ENCODE measurements at places on chromosomes 3 and 15. TPM values are rescaled to one million over a fixed set of nuclear protein-coding genes. Genes with fewer than 3 reads are reported as not detected.

GRCh38 chr3:54079314-54079713, 43.0 kb upstream of the CACNA2D3 start:
- no peak for ATAC-seq

DNA sequence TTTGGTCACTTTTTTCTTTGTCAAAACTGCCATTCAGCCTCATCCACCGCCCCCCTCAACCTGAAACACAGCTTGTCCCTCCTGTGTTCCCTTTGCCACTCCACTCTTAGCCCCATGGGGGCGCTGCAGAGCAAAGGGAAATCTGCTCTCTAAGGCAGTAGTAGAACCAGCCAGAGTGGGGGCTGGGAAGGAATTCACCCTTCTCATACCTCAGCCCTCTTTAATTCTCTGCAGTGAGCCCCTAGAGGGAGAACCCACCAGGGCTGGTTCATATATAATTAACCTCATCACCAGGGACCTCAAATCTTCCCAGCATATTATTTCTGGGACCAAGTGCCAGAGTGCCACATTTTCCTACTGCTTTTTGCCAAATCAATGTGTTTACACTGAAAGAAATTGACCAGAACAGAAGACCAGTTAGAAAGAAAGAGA, 2.8 kb upstream of the BCL6 start:
- ATAC-seq: peak; percentile 26

GRCh38 chr3:191753196-191753595, 292.2 kb downstream of the PYDC2 start:
- no peak for ATAC-seq

Gene MINAR1
- 0.16 TPM for total RNA-seq

GRCh38 chr3:42507761-42508335, 5.4 kb downstream of the VIPR1 start:
- ATAC-seq: no peak

DNA sequence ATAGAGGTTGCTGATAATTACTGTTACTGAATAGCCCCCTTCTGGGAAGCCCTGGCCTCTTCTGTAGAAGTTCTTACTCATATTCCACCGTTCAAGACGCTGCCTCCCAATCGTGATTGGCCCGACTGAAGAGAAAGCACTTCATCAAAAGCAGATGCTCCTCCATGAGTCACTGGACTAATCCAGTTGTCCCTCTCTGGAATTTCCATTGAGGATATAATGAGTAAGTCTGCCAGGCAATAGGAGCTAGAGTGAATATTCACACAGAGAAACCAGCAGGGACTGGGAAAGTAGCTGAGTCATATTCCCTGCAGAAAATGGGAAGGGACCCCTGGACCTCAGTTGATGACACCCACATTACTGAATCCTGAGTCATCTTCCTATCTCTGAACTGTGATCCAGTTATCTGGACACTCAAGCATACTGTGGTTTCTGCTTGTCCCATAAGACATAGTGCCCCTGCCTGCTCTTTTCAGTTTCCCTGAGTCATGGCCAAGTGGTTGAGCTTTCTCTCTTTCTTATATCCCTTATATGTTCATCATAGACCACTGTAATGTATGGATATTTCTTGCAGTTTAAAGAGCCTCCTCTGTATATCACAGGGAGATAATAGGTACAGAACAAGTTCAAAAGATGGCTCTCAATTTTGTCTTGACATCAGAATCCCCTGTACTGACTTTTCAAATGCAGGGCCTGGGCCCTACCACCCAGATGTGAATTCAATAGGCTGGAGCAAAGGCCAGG, 151.2 kb upstream of the CDIN1 start:
- peak; percentile 58 for ATAC-seq

DNA sequence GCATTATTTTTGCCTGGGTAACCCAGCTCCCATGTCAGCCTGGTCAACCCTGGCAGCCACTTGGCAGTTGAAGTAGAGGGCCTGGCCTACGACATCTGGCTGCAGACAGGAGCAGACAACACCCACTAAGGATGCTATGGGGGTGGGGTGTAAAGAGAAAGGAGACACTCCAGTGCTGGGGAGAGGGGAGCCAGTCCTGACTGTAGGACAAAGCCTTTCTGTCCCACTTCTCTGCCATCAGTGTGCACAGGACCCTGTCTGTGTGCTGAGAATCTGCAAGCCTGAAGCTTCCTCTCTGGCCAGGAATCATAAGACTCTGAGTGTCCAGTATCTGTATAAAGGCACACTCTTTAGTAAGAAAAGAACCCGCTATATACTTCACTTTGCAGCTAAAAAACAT, 96.3 kb upstream of the CHRM5 start:
- no peak for ATAC-seq

Gene ITIH1
- total RNA-seq: not detected

DNA sequence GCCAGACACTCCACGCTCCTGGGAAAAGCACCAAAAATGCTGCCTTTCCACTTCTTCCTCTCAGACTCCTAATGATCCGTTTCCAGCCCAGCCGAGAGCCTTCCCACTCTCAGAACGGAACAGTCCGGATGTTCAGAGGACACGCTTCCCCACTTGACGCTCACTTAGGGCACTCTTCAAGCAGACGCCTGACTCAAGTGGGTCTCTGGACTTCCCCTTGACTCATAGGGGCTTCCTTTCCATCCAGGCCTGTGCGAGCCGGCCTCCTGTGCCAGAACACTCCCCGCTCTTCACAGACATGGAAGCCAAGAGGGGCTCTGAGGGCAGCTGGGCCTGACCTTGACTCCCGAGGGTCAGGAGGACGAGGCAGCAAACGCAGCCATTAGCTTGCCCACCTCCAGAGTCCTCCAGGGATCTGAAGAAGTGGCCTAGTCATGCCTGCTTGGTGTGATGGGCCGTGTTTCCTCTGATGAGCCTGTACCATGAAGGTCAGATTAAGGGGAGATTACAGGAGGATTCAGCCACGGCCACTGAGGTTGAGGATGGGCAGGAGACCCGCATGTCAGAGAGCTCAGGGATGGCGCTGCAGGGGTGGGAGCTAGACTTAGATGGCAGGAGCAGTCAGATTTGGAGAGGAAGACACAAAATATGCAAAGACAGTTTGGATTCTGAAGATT, 114.7 kb upstream of the TLE3 start:
- no peak for ATAC-seq

GRCh38 chr3:32958509-32958908, 7.1 kb downstream of the CCR4 start:
- no peak for ATAC-seq

Gene ANKRD34C
- total RNA-seq: not detected

DNA sequence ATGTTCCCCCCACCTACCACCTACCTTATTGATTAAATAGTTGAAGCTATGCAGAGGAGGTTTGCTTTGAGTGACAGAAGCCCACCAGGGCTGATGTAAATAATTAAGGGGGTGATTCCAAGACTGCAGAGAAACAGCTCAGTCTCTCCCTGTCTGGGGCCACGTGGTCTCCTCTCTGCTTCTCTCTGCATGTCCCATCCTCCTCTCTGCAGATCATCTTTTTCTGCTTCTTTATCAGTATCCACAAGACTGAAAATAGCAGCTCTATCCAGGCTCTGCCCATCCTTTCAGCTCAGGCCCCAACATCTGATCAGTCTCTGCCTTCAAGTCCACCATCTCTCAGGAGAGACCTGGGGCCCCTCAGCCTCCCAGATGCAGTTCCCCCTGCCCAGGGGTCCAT, 110.8 kb downstream of the ANP32A start:
- ATAC-seq: no peak

Gene TEX55
- total RNA-seq: not detected

DNA sequence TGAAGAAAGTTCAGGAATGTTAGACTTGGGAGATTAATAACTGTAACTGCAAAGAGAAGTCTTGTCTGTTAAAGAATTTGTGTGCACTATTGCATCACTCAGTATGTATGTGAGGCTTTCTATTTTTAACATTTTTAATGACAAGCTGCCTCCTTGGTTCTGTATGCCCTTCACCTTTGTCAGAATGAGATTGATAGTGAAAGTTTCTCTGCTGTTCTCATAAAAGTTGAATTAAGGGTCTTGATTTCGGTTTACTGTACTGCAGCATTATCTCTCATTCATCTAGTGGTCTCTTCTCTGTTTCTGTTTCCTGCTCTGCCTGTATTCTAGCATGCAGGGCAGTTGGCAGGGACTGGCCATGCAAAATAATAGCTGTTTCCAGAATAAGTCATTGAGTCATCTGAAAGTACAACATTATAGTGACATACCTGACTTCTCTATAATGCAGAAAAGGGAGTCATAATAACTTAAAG, 454.9 kb downstream of the IL5RA start:
- ATAC-seq: no peak

Gene MYRIP
- 6.4 TPM for total RNA-seq

GRCh38 chr3:39593341-39593740, 125.9 kb downstream of the MOBP start:
- no peak for ATAC-seq

Gene CYP8B1
- not detected for total RNA-seq

DNA sequence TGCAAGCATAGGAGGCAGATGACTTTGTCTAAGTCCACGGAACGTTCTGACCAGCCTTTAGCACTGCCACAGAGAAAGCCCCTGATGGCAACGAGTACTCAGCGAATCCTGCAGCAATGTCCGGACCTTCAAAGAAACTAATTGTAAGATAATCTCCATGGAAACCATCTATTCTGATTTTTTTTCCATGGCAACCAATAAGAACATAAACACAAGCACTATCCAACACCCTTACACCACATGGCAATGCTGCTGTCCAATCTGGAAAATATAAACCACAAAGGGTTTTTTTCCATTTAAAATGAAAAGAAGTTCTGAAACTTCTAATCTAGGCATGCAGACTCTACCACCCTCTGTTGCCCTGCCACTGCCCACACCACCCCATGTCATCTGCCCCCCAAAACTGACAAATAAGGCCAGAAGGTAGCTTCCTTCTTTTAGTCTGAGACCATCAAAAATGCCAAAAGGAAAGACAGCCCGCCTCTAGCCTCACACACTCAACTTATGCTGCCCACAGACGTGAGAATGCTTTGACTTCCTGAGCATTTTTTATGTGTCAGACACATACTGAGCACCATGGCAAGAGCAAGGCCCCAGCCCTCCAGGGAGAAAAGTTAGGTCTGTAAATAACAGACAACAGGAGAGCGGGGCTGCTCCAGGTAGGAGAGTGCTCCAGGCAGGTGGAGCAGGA, 44.5 kb downstream of the POC1A start:
- peak; percentile 13 for ATAC-seq

- ATAC-seq: no peak
Measured at GRCh38 chr3:39277893-39278615, 1.8 kb downstream of the CX3CR1 start.

DNA sequence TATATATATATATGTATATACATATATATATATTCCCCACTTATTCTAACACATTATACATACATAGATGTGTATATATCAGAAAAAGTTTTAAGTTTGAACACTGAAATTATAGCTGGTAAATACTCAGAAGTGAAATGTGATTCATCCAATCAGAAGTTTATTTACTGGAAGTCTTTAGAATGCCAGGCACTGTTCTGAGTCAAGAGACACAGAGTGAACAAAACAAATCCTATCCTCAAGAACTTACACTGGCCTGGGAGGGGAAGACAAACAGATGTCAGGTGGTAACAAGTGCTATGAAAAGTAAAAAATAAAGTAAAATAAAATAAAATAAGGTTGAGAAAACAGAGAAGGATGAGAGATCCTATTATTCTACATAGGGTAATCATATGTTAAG, 13.4 kb downstream of the DHX36 start:
- no peak for ATAC-seq

DNA sequence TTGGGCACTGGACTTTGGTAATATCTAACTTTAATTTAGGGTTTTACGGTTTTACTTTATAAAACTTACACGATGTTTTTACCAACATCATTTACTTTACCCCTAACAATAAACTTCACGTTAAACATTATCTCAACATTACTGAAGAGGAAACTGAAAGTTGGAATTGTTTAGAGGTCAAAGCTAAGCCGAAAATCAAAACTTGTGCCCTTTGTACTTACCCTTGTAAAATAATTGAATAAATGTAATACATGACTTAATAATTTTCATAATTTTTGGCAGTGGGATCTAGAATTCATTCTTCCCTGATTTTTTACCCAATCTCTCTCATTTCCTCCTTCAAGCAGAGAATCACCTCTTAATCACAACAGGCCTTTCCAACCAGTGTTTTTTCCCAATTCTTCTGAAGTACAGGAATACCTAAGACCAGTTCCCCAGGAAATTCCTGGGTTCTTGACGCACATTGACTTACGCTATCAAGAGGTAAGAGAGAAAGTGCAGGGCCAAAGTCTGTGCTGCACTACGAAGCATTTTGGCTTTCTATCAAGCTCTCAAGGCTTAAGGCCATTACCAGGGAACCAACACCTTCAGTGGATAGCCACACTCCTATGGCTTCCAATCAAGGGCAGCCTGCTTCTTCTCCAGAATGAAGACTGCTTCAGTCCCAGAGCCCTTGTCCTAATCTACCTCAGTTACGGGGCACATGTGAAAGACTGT, 11.9 kb upstream of the SEMA6D start:
- no peak for ATAC-seq

Gene ARL14
- total RNA-seq: not detected

Gene TRPM1
- not detected for total RNA-seq

Gene ZNF660
- total RNA-seq: 5.0 TPM

Gene ADAMTSL3
- 35.9 TPM for total RNA-seq

- no peak for ATAC-seq
Measured at GRCh38 chr3:188133219-188133618, 20.7 kb upstream of the LPP start.
